ENCODE measurements at places on chromosomes 2 and 18.
A peak's percentile ranks its signal among the peaks of the same experiment; 100 is the strongest.

GRCh38 chr2:196399722-196400691, 228.6 kb upstream of the STK17B start:
- H3K36me3 ChIP-seq: no peaks in the 10 kb centered on the region
- no peak overlapping the region for H3K27ac ChIP-seq
- H3K4me1 ChIP-seq: no peaks in the 10 kb centered on the region
- H3K4me3 ChIP-seq: no peak overlapping the region
- no peak for DNase-seq
- H3K27me3 ChIP-seq: no peaks in the 10 kb centered on the region

DNA sequence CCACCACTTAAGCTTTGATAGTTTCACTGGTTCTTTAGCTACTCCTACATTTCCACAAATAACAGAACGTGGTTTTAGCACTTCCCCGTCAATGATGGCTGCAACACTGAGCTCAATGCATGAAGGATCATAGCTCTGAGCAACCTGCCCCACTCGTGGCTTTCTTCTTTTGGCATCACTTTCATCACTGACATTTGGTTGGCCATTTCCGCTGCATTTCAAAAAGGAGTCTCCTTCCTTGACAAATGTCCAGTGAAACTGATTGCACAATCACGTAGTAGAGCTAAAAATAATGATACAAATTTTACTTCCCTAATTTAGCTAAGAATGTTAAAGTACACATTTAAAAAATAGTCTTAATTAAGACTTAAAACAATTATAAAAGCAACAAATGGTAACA, 205.2 kb upstream of the HDAC4 start:
- peaks cover 3% of the 10 kb centered on the region for H3K27me3 ChIP-seq
- H3K4me3 ChIP-seq: no peak overlapping the region
- peaks cover 25% of the 10 kb centered on the region for H3K4me1 ChIP-seq

- peaks cover 14% of the 10 kb centered on the region for H3K36me3 ChIP-seq
- no peak overlapping the region for H3K27ac ChIP-seq
- H3K27me3 ChIP-seq: peaks cover 1% of the 10 kb centered on the region
- peak; percentile 14 for DNase-seq
- H3K4me1 ChIP-seq: peaks cover 36% of the 10 kb centered on the region
These were observed 923 bp downstream of the PSMD1 start for GRCh38 chr2:231057590-231057989.

DNA sequence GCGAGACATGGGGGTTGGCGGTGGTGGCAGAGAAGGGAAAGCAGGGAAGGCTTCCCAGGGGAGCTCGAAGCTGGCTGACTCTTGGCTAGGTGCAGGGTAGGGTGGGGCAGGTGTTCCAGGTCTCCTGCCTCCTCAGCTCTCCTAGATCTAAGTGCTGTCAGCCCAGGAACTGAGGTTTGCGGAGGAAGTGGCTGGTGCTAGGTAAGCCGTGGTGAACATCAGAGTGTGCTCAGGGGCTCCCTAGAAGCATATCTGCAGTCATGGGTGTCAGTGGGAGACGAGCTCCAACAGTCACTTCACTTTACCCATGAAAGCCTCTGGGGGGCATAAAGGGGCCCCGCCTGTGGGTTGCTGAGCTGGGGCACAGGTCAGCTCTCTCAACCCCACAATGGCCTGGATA, 34.1 kb downstream of the ARHGEF4 start:
- H3K27ac ChIP-seq: no peak overlapping the region
- no peaks in the 10 kb centered on the region for H3K4me1 ChIP-seq
- no peaks in the 10 kb centered on the region for H3K36me3 ChIP-seq
- no peaks in the 10 kb centered on the region for H3K27me3 ChIP-seq
- H3K4me3 ChIP-seq: no peak overlapping the region

- no peaks in the 10 kb centered on the region for H3K27me3 ChIP-seq
- H3K4me3 ChIP-seq: no peak overlapping the region
- no peak overlapping the region for H3K27ac ChIP-seq
- DNase-seq: no peak
- no peaks in the 10 kb centered on the region for H3K4me1 ChIP-seq
These were observed 206.8 kb downstream of the TXNL1 start for GRCh38 chr18:56431551-56431950.

- DNase-seq: no peak
- no peak overlapping the region for H3K4me3 ChIP-seq
- no peak overlapping the region for H3K27ac ChIP-seq
These were observed 23.8 kb upstream of the BAZ2B start for GRCh38 chr2:159640176-159640575.

GRCh38 chr2:86768189-86768949, 22.3 kb downstream of the CD8A start:
- H3K27me3 ChIP-seq: no peaks in the 10 kb centered on the region
- H3K36me3 ChIP-seq: peaks cover 71% of the 10 kb centered on the region
- no peak for DNase-seq
- no peak overlapping the region for H3K4me3 ChIP-seq
- no peaks in the 10 kb centered on the region for H3K4me1 ChIP-seq

GRCh38 chr2:82007071-82007664, 1702.6 kb upstream of the LRRTM1 start:
- H3K4me3 ChIP-seq: no peak overlapping the region
- no peaks in the 10 kb centered on the region for H3K27me3 ChIP-seq
- no peak overlapping the region for H3K27ac ChIP-seq
- H3K4me1 ChIP-seq: no peaks in the 10 kb centered on the region
- H3K36me3 ChIP-seq: no peaks in the 10 kb centered on the region
- no peak for DNase-seq

GRCh38 chr2:11342551-11343367, 1.7 kb downstream of the ROCK2 start:
- H3K4me1 ChIP-seq: peaks cover 42% of the 10 kb centered on the region
- H3K27me3 ChIP-seq: no peaks in the 10 kb centered on the region
- no peak overlapping the region for H3K27ac ChIP-seq
- H3K36me3 ChIP-seq: no peaks in the 10 kb centered on the region
